ENCODE measurements at places on chromosomes 5 and 9.

DNA sequence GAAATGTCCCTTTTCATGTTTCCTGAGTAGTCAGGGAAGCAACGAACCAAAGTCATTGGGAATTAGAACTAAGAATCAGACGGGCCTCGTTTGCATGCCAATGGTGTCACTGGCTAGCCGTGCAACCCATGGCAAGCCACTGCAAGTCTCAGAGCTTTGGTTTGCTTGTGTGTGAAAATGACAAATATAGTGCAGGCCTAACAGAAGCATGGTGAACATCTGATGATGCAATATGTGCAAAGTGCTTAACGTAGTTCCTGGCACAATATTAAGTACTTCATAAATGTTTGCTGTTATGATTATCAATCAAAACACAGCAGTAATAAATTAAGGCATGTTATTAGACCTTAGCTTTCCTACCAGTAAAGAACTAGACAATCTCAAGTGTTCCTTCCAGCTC, 118.0 kb upstream of the TRIM32 start:
- DNase-seq = no peak

DNA sequence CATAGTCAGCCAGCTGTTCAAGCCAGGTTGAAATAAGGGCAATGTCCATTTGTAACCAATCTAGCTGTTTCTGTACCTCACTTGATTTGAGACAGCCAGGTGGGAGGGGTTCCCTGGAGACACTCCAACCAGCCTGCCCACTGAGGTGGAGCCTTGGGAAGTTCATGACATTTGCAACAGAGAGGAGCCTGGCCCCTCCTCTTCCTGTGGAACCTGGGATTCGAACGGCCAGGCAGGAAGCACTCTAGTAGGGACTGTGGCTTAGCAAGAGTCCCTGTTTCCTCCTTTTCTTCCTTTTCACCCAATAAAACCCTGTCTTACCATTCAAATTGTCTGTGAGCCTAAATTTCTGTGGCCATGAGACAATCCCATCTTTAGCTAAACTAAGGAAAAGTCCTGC, 312.3 kb upstream of the NMUR2 start:
- DNase-seq = no peak

DNA sequence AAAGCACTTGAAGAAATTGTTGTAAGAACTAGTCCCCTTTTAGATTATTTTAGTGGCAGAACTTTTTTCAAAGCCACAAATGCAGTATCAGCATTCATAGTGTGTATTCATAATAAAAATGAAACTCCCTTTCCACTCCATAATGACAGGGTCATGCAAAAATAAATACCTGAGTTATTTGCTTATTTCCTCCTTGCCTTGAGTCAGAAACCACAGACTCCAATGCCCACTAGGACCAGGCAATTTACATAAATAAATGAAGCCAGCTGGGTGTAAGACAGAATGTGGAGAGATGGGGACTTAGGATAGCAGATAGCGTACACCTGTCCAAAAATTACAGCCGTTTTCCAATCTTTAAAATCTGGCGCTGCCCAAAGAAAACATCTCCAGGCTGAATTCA, 417.8 kb downstream of the TMEM161B start:
- DNase-seq = no peak

DNA sequence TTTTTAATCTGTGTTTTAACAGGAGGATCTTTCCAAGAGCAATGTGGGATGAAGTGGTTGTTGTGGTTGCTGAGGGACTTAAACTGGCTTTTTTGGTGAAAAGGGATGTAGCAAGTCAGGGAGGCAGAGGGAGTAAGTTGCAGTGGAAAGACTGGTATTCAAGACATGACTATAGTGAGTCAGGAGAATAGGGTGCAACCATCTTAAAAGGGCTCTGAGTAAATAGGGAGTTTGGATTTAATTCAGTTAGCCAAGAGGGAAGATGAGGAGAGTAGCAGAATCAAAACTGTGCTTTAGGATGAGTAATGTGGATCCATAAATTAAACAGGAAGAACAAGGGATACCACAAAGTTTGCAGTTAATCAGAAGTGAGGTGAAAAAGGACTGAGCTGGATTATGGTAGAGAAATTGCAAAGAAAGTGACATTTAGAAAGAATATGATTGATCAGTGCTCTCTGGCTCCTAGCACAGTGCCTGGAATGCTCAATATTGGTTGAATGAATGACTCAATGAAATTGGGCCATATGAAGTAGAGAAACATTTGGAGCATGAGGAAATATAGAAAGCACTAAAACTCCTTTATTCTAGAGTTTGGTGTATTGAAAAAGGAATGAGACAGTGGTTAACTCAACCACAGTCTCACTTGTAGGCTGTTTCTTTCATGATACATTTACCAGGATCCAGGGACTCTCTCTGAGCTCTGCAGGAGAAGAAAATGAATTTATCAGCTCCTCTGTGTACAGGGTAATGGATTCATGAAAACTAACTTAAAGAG, 5.1 kb downstream of the POLR3G start:
- DNase-seq = peak; percentile 55

DNA sequence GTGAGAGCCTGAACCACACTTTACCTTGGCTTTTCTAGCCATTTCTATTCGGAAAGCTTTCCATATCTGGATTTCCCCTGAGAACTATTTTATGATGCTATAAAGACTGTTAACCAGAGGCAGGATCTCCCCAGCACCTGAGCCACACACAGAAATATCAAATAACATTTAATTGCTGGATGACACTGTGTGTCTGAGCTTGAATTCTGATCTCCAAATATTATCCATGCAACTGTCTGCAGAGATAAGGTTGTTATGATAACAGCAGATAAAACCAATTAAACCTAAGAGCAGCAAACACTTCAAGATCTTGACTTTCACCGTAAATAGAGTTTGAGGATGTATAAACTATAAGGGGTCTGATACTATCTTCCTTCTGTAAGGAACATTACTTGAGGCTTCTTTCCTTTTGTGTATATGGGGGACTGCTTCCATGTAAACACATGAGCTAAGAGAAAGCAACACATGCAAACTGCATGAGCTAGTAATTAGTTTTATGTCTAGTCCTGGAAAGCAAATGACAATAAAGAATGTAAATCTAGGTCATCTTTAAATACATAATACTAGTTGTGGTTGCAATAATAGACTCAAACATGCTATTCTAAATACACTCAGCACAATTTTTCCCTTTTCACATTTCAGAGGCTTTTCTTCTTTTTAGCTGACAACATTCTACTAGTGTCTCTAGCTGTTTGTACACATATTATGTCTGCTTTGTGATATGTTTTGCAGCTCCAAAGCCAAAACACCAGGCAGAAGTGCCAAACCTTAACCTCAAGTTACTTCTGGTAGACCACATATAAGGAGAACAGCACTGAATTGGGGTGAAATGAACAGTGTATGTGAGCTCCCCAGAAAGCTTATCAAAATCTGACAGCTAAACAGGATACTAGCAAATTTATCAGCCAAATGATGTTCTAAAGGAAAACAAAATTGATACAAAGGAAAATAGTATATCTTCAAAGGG, 136.5 kb downstream of the EFNA5 start:
- no peak for DNase-seq

DNA sequence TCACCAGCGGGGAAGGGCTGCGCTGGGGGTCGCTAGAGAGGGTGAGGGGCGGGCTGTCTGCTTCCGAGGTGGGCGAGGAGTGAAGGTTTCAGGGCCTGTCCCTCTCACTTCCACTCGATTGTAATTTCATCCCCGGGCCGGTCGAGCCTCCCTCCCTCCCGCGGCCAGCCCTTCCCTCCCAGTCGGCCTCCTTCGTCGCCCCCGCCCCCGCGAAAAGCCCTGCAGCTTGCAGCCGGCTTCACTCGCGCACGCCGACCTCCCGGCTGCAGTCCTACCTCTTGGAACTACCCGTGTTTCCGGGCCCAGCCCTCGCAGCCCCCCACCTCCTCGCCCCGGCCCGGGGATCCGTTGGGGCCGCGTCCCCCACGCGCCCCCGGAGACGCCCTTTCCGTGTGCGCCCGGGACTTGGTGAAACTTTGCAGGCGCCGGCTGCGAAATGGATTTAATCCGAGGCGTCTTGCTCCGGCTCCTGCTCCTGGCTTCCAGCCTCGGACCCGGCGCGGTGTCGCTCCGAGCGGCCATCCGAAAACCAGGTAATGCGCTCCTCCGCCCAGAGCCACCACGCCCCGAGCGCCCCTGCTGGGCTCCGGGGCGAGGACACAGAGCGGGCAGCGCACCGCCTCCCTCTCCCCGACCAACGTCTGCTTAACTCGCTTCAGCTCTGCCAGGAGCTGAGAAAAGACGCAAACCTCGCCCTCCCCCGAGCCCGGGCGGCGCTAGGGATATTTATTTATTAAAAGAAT, at the start of gene EGFLAM:
Gene EGFLAM (plus strand): TSS at position 241 of the 743 bp plus-strand sequence. CDS start 196 bp downstream, at position 437.
- peak; percentile 3 for DNase-seq

DNA sequence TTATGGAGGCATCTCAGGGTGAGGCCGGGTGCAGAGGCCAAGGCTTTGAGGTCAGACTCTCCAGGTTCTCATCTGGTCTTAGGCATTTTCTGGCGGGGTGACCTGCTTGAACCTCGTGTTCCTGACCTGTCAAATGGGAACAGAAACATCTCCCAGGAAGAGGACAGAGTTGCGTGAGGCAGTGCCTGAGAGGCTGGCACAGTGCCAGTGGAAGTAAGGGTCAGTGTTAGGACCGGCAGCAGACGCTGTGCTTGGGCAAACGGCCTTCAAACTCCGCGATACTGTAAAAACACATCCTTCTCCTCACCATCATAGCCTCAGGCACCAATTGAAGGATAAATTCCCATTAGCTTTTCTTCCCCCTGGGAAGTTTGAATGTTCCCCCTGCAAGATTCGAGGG, 55.6 kb upstream of the FCN2 start:
- DNase-seq = no peak

- DNase-seq = no peak
Measured at GRCh38 chr5:78341440-78341839, 19.0 kb upstream of the SCAMP1 start.

GRCh38 chr9:99134893-99135341, 30.0 kb downstream of the TGFBR1 start:
- DNase-seq = peak; percentile 78

- no peak for DNase-seq
Measured at GRCh38 chr9:84218322-84218721, 122.2 kb downstream of the SLC28A3 start.

DNA sequence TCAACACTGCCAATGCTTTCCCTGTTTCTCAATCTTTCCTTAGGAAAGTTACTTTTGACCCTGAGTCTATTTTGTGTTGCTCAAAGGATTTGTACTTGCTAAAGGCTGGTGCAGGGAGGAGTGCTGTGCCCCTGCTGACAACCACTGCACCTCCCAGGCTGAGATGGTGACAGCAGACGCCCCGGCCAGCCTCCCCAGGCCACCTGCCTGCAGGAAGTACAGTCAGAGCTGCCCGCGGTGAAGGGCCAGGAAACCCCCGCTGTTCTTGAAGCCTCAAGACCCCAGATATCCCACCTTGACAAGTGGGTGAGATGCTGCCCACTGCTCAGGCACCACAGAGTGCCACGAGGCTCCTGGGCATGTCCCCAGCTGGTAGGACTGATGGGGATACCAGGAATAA, 44.2 kb upstream of the CKMT2 start:
- no peak for DNase-seq

DNA sequence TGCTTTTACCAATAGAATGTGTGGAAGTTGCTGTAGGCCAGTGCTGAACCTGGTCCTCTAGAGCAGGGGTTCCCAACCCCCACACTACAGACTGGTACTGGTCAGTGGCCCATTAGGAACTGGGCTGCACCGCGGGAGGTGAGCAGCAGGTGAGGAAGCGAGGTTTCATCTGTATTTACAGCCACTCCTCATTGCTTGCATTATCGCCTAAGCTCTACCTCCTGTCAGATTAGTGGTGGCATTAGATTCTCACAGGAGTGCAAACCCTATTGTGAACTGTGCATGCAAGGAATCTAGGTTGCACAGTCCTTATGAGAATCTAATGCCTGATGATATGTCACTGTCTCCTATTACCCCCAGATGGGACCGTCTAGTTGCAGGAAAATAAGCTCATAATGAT, 6.1 kb upstream of the CCDC152 start:
- DNase-seq = no peak

DNA sequence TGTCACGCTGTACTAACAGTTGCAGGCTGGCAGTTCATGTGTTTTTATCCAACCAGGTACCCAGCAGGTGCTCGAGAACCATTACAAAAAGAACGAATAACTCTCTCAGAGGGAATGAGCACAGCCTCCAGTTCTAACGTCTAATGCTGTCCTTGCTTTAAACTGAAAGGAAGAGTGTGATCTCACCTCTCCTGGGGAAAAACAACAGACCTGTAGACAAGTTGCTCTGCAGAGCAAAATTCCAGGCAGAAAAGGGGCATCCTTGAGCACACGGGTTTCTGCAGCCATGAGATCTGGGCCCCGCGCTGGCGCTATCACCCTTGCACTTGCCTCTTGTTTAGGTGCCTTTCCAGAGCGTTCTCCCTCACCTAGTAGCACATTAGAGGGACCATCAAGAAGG, 92.5 kb upstream of the DNAH5 start:
- DNase-seq = peak; percentile 27

DNA sequence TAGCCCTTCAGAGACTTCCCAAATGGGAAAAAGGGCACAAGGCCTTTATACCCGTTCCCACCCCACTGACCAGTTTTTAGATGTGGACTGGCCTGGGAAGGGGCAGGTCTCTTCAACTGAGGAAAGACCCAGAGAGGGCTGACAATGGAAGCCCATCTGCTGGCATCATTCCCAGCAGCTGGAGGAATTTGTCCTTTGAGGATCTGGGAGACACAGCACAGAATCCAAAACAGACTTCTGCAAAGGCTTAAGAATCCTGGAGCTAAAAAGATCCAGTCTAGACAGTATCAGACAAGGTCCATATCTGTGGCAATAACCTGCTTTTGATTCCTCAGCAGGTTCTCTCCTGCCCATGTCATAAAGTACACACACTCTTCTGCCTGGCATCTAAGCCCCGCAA, 329.2 kb downstream of the TMEM167A start:
- no peak for DNase-seq

- DNase-seq = peak; percentile 42
Measured at GRCh38 chr9:136539427-136540421, 6.1 kb downstream of the NOTCH1 start.

DNA sequence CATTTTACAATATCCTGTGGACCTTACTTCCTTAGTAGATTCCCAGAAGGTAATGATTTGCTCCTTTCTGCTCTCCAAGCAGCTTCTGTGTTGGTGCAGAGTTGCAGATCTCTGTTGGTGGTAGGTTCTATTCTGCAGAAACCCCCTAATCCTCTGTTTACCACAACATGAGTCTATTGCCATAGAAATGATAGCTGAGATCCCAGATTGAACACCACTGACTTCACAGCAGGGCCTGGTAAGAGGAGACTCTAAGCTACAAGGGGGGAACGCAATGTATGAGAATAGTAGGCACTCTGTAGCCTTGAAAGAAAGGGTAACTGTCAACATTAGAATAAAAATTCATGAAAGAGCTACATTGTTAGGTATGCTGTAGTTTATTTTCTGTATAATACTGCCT, 59.5 kb downstream of the MUSK start:
- DNase-seq = no peak

GRCh38 chr5:110510146-110510545, 216.3 kb downstream of the TMEM232 start:
- no peak for DNase-seq

DNA sequence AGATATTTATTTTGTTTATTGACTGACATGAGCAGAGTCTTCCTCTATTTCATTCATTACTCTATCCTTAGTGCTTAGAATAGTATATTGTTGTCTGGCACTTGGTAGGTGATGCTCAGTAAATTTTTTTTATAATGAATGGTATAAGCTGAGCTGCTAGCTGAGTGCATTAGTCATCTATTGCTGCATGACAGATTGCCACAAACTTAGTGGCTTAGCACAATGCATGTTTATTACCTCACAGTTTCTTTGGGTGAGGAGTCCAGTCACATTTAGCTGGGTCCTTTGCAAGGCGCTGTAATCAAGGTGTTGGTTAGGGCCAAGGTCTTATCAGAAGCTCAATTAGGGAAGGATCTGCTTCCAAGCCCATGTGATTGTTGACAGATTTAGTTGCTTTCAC, 23.1 kb downstream of the SMAD5 start:
- peak; percentile 35 for DNase-seq
